Left lung (tissue), 14 donors: ENCODE measurements at places on chromosomes 12 and 14. TPM values are rescaled to one million over a fixed set of nuclear protein-coding genes. Genes with fewer than 3 reads are reported as not detected.

- no peak for DNase-seq
Observed at GRCh38 chr12:6980740-6981139, 10.0 kb downstream of the EMG1 start.

The CISTR gene
- polyA plus RNA-seq: not detected

DNA sequence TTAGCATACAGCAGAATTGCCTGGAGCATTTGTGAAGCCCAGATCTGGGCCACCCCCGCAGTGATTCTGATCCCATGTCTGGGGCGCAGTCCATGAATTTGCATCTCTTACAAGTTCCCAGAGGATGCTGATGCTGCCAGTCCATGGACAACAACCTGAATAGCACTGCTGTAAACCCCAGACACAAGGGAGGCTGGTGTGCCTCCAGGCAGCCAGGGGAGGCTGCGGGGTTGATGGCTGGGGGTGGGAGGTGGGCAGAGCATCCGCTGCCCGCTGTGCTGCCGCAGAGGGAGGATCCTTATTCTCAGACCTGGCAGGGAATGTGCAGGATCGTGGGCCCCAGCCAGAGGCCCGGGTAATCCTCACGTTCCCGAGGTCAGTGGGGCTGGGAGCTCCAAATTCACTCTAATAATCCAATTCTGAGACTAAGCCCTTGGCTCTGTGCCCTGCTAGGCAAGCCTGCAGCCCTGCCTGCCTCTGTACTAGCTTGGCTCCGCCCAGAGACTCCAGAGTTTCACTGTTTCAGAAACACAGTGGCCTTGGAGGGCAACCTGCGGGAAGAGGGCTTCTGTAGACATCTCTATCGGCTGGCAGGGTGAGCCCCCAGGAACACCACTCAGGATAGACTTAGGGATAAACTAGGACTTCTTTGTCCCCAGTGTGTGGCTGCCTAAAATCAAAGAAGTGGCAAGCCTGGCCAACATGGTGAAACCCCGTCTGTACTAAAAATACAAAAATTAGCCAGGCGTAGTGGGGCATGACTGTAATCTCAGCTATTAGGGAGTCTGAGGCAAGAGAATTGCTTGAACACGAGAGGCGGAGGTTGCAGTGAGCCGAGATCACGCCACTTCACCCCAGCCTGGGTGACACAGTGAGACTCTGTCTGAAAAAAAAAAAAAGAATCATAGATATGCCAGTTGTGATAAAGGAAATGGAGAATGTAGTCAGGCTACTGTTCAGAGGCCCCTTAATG, 17.8 kb upstream of the MLEC start:
- DNase-seq: no peak

- DNase-seq: no peak
Observed at GRCh38 chr12:29282031-29282816, 98.7 kb downstream of the ERGIC2 start.

DNA sequence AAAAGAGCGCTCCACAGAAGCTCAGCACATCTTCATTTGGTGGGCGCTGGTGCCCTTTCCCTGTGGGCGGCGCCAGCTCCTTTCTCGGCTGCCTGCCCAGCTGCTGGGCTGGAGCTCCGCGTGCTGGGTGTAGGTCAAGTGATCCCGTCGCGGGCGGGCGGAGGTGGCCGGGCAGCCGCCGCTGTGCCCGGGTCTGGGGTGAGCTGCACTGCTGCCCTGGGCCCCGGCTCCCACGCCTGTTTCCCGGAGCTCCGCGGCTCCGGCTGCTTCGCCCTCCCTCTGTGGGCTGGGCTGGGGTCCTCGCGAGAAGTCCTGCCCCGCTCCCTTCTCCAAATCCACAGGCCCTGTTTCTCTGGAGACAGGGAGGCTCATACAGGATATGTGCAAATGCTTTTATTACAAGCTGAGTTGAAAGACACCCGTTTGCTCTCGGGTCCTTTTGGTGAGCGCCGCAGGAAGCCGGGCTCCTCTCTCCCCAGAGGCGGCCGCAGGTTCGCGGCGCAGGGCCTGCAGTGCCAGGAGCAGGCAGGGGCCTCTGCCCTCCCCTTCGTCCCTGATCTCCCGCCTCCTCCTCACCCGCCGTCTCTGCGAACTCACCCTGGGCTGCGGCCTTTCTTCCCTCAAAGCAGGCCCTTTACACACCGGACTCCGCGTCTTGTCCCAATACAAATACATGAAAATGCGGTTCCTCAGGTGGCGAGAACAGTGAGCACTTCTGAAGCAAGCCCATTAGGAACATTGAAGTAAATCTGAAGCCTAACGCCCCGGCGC, 67.8 kb upstream of the CAPRIN2 start:
- DNase-seq: peak; percentile 92

GRCh38 chr14:74792249-74793039, 29.3 kb downstream of the YLPM1 start:
- DNase-seq: peak; percentile 2

DNA sequence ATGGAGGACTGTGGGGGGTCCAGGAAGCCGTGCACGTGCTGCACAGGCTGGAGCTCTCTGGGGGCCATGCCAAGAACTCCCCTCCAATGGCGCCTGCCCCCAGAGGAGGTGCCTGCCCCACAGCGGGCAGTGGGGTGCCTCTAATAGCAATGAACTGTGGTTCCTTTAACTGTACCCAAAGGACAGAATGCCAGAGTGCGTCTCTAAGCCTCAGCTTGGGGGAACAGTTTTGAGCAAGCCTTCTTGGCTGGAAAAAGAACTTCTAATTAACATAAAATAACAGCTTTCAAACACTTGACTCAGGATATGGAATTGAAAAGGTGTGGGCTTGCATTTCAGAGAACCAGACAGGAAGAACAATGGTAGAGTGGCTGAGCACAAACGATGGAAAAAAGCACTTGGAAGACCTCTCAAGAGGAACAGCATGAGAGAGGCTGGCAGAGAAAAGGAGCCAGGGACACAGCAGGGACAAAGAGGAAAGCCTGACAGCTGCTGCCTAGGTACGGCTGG, 195.6 kb downstream of the TTC7B start:
- DNase-seq: no peak
